ENCODE measurements at places on chromosomes 5 and 9.

GRCh38 chr9:96152550-96152949, 149.4 kb downstream of the HSD17B3 start:
- DNase-seq, result no peak

GRCh38 chr5:178516504-178517235, 73.5 kb downstream of the COL23A1 start:
- DNase-seq, result no peak

DNA sequence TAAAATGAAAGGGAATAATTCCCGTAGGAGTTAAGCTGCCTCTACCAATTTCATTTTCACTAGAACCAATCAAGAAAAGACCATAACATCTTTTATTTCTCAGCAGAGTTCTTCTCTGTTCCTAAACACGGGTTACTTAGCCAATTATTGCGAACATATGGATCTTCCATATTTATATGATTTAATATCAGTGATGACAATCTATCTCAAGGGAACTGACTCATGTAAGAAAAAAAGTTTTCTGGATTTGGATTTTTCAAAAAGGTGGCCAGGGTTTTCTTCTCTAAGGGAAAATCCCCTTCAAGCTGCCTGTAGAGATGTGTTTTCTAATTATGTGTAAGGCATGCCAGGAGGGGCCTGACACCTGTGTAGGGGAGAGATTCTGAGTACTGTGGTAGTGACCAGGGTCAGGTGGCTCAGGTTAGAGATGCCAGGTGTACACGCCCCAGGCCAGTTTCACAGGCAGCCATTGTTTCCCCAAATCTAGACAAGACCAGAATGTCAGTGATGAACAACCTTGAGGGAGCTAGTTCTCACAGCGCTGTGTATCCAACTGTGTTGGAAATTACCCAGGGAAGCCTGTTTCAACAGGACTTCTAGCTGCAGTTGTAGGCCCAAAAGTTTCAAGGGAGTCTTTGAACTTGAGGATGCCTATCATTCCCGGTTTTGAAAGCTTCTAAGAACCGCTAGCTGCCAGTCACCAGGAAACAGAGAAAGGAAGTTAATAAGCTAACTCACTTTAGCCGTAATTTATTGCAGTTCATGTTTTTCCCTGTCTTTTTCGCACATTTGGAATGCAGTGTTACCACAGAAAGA, 572.5 kb upstream of the RGMB start:
- no peak for DNase-seq

DNA sequence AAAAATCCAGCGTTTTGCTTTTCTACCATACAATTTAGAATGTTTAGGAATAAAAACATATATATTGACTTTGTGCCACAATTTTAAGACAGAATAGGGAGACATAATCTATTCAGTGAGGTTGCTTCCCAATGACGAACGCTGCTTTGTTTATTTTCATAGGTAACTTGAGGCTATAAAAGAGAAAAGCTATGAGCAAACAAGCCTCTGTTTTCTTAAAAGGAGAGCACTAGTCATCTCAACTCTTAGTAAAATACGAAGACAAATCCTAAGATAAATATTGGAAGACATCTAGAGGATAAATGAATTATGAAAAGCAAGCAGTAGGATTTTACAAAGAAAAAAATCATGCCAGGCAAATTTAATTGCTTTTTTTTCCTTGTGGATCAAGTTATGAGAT, 363.6 kb downstream of the ANXA1 start:
- DNase-seq, result no peak

GRCh38 chr5:142640316-142641005, 45.4 kb downstream of the FGF1 start:
- no peak for DNase-seq

- DNase-seq, result no peak
Measured at GRCh38 chr9:78074385-78075291, 43.0 kb upstream of the GNAQ start.

- DNase-seq, result no peak
Measured at GRCh38 chr9:27549196-27549755, 19.7 kb upstream of the MOB3B start.

- no peak for DNase-seq
Measured at GRCh38 chr5:80092486-80093107, 57.4 kb downstream of the THBS4 start.

GRCh38 chr9:35029241-35029640, 39.7 kb downstream of the DNAJB5 start:
- no peak for DNase-seq

- no peak for DNase-seq
Measured at GRCh38 chr9:79883073-79883645, 311.4 kb downstream of the TLE4 start.

GRCh38 chr9:127444283-127444920, 6.8 kb downstream of the RPL12 start:
- DNase-seq, result no peak

Measured in right atrium auricular region (tissue), 2 donors.